ENCODE measurements at places on chromosomes 7 and 10.
A peak's percentile ranks its signal among the peaks of the same experiment; 100 is the strongest.

- DNase-seq: no peak
Measured at GRCh38 chr10:88111294-88111693, 247.9 kb downstream of the PTEN start.

DNA sequence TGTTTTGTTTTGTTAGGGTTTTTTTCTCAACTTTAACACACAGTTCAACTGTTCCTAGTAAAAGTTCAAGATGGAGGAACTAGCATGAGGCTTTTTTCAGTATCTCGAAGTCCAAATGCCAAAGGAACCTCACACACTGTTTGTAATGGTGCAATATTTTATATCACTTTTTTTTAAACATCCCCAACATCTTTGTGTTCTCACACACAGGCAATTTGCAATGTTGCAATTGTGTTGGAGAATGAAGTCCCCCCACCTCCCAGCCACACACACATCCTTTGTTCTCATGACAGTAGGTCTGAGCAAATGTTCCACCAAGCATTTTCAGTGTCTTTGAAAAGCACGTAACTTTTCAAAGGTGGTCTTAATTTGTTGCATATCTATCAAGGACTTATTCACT lies 120.9 kb downstream of the TWIST1 start:
- no peak for DNase-seq

DNA sequence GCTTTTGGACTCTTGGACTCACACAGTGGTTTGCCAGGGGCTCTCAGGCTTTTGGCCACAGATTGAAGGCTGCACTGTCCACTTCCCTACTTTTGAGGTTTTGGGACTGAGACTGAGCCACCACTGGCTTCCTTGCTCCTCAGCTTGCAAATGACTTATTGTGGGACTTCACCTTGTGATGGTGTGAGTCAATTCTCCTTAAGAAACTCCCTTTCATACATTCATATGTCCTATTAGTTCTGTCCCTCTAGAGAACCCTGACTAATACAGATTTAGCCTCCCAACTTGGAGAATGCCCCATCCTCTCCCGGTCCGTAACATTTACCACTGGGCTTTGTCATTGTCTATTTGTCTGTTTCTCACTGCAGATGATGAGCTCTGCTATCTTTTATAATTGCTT lies 52.8 kb upstream of the CUL1 start:
- DNase-seq: no peak

DNA sequence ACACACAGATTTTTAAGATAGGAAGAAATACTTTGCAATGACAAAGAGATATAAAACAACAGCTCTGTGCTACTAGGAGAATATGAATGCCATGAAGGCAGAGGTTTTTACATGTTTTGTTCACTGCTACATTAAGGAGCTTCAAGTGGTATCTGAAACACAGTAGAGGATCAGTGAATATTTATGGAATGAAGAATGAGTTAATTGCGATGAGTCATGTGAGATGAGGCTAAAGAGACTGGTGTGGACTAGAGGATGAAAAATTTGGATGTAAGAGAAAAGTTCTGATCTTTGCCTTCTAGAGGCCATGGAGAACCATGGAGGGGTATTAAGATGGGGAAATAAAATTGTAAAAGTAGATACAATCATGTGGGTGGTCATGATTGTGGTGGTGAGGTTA lies 434.2 kb downstream of the PHTF2 start:
- DNase-seq: no peak

DNA sequence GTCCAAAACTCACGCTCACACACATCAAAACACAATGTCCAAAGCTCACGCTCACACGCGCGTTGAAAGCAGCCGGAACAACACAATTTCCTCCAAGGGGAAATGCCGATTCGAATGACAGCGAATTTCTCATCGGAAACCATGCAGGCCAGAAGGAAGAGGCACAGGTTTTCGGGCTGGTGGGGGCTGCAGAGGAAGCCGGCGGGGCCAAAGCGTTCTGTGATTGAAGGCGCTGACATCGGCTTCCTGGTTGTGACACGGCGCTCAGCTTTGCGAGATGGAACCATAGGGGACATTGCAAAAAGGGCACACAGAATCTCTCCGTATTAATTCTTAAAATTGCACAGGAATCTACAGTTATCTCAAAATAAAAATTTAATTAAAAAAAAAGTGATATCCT lies 61.3 kb downstream of the FOXL3 start:
- no peak for DNase-seq

DNA sequence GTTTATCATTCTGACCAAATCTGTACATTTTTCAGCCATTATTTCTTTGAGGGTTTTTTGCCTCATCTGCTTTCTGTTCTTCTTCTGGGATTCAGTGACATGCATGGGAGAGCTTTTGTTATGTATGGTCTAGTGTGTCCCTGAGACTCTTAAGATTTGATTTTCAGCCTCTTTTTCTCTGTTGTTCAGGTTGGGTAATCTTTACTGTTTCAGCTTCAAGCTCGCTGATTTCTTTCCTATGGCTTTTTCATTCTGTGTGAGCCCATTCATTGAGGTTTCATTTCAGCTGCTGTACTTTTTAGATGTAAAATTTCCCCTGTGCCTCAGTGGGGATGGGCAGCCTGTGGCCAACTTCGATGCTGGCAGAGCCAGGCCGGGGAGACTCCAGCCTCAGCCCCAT lies 38.1 kb downstream of the FOXK1 start:
- no peak for DNase-seq

DNA sequence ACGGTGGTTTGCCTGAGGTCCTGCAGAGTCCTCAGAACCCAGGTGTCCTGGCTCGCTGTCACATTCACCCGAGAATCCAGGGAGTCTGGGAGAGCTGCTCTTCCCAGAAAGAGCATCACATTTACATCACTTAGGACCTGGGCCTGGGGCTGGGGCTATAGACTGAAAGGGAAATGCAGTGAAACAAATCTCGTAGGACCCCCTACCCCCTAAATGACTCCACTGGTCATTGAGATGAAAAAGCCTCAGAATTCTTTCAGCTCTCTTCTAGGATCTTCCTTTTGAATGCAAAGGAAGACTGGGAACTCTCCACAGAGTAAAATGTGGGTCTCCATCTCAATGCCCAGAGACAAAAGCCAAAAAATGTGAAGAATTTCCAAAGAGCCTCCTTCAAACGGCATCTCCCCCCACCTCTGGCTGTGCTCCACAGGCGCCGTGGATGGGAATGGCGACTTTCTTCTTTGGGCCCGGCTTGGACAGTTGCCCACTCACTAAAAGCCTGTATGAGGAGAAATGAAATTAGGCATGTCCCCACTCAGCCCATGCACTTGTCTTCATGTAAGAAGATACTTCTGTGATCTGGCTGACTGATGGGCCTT lies 49.0 kb upstream of the PODXL start:
- peak; percentile 95 for DNase-seq

- DNase-seq: no peak
Measured at GRCh38 chr10:107098326-107098725, 66.2 kb downstream of the SORCS1 start.

GRCh38 chr7:74240482-74240881 lies 13.7 kb downstream of the RFC2 start:
- no peak for DNase-seq

- no peak for DNase-seq
Measured at GRCh38 chr7:1931256-1931950, 261.3 kb downstream of the ELFN1 start.

DNA sequence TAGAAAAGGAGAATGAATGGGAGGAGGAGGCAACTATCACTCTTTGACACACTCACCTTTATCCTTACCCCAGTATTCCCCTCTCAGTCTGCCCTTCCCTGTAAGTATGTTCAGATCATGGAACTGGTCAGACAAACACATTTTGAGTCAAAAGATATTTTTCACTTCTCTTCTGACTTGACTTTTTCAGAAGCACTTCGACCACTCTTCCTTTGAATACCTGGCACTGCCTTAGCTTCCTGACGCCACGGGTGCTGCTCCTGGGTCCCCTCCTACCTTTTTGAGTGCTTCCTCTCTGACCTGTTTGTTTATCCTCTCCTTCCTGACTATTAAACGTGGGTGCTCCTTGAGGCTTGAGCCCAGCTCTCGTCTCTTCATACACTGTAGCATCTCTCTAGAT lies 19.8 kb upstream of the C10orf67 start:
- DNase-seq: no peak

DNA sequence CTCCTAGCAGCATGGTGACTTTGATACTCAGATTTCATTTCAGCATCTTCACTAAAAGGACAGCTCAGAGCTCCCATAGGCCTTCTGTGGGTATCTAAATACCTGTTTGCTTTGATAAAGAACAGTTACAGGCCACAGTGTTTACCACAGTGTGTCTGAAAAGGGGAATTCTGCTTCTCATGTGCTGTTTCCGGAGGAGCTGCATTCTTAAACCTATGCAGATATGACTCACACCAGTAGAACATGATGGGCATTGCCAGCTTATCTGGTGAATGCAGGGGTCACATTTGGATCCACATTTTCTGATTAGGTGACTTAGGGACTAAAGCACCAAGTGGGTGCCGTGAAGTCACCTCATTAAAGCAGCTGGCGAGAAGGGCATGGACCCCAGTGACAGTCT lies 52.6 kb downstream of the TRRAP start:
- DNase-seq: no peak

GRCh38 chr7:41244246-41244645 lies 458.6 kb downstream of the INHBA start:
- no peak for DNase-seq

DNA sequence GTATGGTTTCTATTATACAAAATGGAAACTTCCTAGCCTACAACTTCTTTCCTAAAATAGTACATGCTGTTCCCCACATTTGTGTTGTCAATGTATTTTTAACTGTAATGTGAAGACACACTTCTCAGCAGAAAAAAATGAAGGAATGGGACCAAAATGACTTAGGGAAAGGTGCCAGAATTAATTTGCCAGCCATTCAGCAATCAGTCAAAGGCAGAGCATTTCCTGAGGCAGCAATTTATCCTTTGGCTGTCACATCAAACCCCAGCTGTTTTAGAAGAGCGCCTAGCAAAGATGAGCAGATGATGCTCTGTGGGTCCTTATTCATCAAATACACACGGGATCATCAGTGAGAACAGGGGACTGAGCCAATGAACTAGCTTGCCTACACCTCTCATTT lies 592.5 kb downstream of the KCNMA1 start:
- DNase-seq: no peak

GRCh38 chr10:61957806-61958205 lies 56.3 kb downstream of the ARID5B start:
- no peak for DNase-seq

DNA sequence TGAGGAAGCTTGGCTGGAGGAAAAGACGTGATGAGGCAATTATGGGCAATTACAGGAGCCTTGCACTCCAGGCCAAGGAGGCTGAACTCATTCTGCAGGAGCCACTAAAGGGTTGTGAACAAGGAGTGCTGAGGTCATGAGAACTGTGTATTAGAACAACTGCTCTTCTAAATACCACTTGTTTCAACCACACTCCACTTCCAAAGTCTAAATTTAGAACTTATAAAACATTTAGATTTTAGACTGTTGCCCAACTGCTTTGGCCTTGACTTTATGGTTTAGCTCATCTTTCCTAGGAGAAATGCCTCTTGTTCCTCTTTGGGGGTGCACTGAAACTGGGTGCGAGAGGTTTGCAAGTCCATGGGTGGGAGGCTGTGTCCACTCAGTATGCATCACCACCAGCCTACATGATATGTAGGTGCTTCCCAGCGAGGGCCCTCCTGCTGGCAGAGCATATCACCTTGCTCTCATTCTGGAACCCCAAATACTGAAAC lies 199.7 kb upstream of the AOAH start:
- DNase-seq: no peak

- peak; percentile 6 for DNase-seq
Measured at GRCh38 chr10:71569775-71570588, 149.6 kb downstream of the C10orf105 start.

DNA sequence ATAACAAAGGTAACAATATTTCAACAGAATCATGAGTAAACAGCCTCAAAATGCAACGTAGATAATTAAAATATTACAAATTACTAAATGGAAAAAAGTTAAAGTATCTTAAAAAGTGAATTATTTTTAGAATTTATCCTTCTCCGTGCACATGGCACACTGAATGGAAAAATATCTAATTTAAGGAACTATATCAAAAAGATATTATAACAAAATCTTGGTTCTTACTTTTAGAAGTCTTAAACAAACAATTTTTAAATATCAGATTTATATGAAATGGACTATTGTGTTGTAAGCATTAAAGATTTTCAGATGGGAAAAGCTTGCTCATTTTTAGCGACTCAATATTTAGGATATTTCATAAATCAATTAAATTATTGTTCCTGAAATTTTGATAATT lies 72.0 kb downstream of the AGMO start:
- no peak for DNase-seq

DNA sequence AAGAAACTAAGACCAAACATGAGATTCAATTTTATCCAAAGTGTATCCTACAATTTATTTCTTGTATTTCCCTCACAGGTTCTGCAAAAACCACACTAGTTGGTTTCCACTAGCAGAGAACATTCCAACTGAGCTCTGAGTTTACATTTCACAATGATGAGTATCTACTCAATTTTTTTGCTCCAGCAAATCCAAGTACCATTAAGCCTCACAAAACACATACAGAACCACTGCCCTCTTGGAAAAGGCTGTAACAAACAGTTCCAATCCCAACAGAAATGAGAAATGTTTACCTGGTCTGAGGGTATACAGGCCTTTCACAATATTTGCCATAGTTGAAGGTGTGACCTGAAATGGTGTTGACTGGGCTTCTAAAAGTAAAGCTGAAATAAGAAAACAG lies 59.9 kb downstream of the CACUL1 start:
- DNase-seq: no peak

DNA sequence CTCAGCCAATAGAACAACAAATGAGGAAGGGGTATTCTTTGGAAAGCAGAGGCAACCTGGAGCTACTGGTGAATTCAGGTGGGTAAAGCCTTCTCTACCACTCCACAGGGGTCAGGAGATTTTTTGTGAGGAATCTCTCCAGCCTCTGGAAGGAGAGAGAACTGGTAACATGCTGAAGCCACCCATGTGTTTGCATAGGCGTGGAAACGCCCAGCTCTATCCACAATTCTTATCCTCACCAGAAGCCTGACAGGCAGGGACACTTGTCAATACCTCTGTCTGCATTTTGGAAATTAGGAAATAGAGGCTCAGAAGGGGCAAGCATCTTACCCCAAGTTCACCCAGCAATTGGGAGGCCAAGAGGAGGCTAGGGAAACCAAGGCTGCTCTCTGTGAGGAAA lies 133.7 kb downstream of the FGFR2 start:
- DNase-seq: no peak

All from DMS79 (cell line).